ENCODE measurements at places on chromosomes 12 and 14.
A peak's percentile ranks its signal among the peaks of the same experiment; 100 is the strongest.

DNA sequence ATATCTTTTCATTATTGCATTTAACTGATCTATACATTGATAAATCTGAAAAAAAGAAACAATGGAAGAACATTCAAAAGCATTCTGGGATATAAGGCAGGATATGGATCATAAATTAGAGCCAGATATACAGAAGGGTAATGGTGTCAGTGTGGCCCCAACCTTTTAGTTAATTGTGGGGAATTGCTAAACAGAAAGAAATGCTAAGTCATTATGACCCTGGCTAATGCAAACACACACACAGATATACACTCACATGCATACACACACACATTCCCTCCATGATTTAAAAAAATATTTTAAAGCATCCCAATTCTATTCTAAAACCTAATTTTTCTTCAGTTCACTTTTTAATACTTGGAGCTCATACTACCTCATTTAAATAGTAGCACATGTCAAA is 404.5 kb downstream of the BCAT1 start:
- DNase-seq = no peak

DNA sequence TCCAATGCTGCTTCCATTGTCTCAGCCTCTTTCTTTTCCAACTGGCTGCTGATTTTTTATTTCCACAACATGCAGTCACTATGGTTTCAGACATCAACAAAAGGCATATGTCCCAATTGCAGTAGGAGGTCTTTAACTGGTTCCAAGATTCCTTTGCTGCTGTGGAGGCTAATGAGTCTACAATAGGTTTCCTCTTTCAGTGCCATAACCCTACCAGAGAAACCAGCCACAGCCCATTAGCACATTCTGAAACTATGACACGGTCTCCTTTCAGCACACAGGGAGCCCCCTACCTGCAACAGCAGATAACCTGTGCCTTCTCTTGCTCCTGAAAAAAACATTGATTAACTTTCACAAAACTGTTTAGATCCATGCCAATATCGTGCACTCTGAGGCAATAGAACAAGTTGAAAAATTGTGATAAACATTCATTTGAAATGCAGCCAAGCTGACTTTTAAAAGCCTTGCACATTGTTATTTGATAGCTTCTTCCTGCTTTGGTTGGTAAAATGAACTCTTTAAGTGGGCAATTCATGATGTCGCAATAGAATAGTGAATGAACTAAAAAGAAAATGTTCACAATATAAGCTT is 32.4 kb downstream of the PLEKHG7 start:
- no peak for DNase-seq

DNA sequence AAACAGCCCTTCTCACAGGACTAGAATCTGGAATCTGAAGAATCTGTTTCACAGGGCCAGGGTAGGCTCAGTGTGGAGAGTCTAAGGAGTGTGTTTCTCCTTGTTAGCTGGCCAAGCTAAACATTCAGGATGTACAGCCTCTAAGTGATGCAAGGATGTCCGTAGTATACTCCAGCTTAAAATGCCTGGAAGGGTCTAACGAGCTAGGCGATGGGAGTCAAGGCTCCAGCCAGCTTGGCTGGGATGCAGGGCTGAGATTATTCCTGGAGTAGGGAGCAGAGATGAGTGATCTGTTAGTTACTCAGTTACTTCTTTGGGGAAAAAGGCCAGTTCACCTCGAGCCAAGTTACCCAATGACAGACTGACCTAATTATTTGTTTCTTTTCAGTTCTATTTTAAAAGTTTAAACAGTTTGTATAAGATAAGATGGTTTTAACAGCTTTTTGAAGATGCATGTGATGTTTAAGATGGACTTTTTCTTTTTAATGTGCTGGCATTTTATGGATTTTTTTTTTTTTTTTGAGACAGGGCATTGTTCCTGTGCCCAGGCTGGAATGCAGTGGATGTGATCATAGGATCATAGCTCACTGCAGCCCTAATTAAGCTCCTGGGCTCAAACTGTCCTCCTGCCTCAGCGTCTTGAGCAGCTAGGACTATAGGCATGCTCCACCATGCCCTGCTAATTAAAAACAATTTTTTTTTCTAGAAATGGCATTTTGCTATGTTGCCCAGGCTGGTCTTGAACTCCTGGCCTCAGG is 41.1 kb downstream of the SYNE2 start:
- no peak for DNase-seq

DNA sequence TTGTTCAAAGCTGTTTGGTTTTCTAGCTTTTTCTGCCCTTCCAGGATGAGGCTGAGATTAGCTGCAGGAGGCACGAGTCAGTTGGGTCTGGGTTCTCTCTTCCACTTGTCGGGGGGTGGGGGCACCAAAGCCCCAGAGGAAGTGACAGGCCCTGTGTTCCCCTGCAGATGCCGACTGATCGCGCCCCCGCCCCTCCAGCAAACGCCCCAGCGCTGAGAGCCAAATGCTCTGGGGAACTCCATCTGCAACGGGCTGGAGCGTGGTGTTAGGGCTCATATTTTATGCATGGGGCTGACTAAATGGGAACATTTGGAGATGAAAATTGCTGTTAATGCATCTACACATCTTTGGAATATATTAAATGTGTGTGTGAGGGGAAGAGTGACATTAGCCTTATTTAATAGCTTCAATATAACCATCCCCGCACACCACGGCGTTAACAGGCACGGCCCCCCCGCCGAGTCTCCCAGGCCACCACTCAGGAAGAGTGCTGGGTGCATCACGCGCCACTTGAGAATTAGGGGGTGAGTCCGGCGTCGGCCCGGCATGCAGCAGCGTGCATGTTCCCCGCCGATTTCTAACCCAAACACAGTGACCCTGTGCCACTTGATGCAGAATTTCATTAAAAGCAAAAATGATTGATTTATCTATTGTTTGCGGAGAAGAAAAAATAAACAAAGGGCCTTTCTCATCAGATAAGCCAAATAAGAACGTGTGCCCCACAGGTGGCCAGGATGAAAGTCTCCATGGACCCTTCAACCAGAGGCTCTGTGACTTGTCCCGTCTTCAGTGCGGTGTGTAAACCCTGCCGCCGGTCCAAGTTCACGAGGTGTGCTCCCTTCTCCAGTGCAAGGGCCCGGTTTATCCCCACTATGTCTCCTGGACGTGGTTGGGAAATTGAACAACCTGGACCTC is 165.0 kb upstream of the RTL1 start:
- no peak for DNase-seq

DNA sequence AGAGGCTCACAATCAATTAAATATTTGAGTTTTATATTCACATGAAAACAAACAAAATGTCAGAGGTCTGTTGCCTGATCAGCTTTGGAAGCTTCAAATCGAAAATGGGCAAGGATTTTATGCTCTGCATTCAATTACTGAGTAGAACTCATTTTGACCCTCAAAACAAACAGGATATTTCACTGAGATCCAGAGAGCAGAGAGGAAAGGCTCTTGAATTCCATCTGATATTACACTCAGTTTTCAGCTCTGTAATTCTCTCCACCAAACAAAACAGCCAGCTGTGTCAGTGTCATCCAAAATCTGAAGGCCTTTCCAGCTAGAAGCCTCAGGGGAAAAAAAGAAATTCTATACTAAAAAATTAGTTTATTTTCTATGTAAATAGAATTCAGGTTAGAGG is 128.6 kb upstream of the FLRT2 start:
- no peak for DNase-seq

- DNase-seq = no peak
These were observed 10.6 kb downstream of the MYO1H start for GRCh38 chr12:109358154-109358869.

GRCh38 chr12:42237052-42237852 is 796 bp downstream of the YAF2 start:
- peak; percentile 51 for DNase-seq

DNA sequence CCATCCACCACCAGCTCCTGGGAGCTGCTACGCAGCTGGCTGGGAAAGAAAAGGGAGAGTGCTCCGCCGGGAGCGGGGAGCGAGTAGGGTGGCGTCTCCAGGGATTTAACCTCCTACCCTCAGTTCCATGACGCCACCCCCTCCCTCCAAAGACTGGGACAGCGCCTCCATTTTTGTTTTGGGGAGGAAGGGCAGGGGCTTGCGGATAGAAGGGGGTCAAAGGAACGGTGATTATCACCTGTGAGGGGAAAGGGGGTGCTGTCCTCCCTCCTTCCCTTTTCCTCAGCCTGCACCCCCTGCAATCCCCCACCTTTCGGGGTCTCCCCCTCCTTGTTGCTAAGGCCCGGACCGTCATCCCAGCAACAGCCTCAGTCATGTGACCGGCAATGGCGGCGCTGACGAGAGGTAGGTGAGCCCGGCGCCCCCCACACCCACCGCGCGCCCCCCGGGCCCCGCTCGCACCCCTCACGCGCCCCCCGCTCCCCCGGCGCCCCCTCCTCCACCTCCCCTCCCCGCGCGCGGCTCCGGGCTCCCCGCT is at the start of gene DTX3:
TSS of gene DTX3 (plus strand) at position 371 of the 538 bp plus-strand sequence. CDS start 1,694 bp downstream, outside the sequence.
- DNase-seq = no peak

GRCh38 chr12:106753526-106753925 is 21.0 kb upstream of the RIC8B start:
- peak; percentile 54 for DNase-seq

GRCh38 chr14:25055992-25056687 is 6.2 kb upstream of the STXBP6 start:
- no peak for DNase-seq

DNA sequence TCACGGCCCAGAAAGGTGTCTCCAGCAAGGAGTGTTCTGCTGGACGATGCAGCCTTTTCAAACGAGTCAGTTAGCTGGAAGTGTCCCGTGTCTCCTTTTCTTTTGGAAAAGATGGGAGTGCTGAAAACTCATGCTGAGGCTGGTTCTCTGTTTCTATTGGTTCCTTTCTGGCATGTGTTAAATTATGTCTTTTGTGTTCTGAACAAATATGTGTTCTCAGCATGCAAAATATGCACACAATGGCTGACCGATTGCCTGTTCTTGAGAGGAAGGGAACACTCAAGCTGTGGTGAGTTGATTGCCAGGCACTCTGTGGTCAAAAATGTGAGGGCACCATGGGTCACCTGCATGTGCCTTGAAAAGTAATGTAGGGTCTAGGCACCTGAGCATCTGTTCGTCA is 181.3 kb downstream of the CACNA1C start:
- DNase-seq = no peak

- DNase-seq = no peak
These were observed 22.4 kb downstream of the ARG2 start for GRCh38 chr14:67641902-67642749.

DNA sequence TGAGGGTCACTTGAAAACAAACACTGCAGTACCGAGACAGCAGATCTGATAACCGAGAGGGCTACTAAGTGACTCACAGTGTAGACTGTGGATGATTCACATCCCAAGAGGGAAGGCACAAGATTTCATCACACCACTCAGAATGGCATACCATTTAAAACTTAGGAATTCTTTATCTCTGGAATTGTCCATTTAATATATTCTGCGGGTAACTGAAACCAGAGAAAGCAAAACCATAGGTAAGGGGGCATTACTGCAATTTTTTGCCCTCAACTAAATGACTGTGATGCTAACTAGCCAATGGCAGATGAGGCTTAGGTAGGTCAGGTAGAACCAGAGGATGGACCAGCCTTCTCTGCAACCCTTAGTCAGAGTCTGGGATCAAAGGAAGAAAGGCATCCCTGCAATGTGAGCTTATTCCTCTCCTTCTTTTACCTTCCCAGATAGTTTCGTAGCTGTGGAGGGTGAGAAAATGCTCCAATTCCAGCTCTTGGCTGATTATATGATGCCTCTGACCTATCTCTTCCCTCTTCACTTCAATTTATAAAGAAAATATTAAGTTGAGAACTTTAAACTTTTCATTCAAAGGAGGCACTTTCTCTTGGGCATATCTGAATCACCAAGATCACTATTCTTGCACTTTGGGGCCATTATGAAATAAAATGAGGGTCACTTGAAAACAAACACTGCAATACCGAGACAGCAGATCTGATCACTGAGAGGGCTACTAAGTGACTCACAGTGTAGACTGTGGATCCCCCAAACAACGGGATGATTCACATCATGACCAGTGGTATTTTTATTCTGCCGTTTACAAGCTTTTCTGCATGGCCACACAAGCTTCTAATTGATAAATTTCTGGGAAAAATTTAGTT is 6.8 kb downstream of the ART4 start:
- DNase-seq = no peak

- DNase-seq = no peak
These were observed 21.7 kb downstream of the PPFIBP1 start for GRCh38 chr12:27545665-27546064.

GRCh38 chr12:20006871-20007730 is 361.2 kb upstream of the PDE3A start:
- no peak for DNase-seq

DNA sequence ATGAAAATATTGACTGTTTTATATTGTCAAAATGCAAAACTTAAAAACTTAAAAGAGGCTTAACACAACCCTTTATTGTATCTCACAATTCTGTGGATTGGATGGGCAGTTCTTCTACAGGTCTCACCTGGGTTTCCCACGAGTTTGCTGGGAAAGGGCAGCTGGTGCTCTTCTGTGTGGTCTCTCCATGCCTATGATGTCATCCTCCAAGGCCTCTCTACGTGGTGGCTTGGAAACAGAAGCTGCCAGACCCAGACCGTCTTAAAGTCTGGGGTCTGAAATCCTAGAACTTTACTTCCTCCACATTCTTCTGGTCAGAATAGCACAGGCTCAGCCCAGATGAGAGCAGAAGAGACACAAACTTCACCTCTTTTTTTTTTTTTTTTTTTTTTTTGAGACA is 36.5 kb upstream of the KICS2 start:
- DNase-seq = no peak

- no peak for DNase-seq
These were observed 20.9 kb downstream of the POMT2 start for GRCh38 chr14:77299771-77300170.

GRCh38 chr12:39905152-39905551 is 200.7 kb downstream of the SLC2A13 start:
- DNase-seq = no peak

- DNase-seq = no peak
These were observed 24.2 kb upstream of the FOXN3 start for GRCh38 chr14:89440986-89441909.

DNA sequence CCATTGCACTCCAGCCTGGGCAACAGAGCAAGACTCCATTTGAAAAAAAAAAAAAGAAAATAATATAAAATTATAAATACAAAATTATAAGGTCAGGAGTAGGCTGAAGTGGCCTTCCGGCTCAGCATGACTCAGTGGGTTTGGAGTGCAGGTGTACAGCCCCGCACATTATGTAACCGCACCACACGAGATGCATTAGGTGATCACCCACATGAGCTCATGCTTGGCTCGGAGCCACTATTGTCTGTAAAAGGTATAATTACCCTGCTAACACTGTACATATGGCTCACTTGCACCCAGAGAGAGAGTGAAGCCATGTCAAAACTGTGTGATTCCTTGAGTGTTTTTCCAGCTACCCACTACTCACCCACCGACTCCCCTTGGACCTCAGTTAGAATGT is 557.0 kb downstream of the SLC6A15 start:
- DNase-seq = no peak

GRCh38 chr12:37546901-37547475 is 769.6 kb upstream of the ALG10B start:
- no peak for DNase-seq

DNA sequence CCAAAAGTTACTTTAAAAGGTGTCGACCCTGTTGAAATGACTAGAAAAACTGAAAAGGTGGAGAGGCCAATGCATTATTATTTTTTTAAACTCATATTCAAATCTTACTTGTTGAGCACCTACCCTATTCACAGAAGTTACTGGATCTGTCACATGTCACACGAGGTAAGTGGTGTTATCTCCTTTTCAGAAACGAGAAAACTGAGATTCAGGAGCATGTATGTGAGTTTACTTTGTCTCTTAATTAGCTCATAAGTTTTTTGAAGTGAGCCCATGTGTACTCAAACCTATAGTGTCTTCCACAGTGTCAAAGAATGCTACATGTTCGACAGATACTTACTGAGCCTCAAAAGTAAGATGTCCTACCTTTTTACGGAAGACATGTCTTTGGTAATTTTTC is 81.8 kb upstream of the EGLN3 start:
- DNase-seq = no peak

- DNase-seq = no peak
These were observed 27.0 kb downstream of the MAP3K9 start for GRCh38 chr14:70782361-70782760.

All from stimulated activated CD8-positive, alpha-beta memory T cell treated with anti-CD3 and anti-CD28 coated beads, Interleukin-15, amount 100 ng/mL, for 4 hours (primary cell).